ENCODE measurements at places on chromosomes 7 and 10.

- no peak for DNase-seq
Measured at GRCh38 chr7:128189231-128189930, 51.7 kb upstream of the LEP start.

GRCh38 chr10:88707429-88708155 is 1.5 kb downstream of the LIPK start:
- no peak for DNase-seq

DNA sequence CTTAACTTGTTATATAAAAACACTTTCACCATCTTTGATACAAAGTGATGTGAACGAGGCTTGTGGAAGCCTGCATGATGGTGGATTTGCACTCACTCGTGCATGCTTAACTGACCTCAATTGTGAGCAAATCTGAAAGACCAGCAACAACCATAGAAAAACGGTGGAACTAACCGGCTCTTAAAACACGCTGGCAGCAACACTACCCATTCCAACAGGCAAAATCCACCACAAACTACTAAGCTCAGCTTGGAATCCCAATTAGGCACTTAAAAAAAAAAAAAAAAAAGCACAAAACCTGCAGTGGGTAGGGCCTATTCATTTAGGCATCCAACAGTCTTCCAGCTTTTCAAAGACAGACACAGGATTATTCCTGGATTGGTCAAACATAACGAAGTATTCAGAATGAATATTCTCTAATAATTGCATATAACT is 1.8 kb downstream of the GDI2 start:
- DNase-seq = no peak

DNA sequence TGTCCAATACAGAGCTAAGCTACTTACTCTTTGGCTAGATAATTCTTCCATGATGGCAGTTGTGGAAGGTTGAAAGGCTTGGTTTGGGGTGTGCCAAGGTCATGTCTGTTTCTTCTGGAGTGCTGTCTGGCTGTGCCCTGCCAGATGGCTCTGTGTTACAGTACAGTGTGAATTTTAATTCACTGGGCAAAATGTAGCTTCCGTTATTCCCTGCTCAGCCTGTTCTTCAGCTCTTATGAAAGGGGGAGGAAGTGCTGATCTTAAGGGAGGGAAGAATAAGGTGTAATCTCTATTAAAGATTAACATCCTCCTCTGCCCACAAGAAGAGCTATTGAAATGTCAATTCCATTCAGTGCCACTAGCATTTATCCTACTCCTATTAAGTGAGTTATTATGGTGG is 52.2 kb downstream of the SND1 start:
- no peak for DNase-seq

DNA sequence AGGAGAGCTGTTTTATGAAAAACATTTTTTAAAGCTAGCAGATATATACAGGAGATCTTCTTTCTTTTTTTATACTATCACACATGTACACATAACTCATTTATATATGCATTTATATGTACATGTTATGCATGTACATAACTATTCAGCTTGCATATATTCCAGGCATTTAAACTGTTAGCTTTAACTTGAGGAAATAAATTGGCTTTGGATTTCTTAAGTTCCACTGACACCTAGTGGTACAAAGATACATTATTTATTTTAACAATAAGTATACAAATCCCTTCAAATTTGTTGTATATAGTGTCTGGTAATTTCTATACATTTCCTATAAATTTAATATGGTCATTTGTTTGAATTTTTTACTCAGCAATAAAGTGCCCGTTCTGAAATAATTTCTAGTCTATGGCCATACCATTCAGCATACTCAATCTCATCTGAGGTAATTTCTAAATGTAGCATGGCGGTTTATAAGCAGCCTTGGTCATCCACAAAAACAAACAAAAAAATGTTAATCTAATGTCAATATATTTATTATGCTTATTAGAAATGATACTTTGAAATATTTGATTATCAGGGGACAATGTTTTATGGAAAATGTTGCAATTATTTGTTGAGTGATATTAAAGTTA is 11.6 kb downstream of the ZDHHC6 start:
- no peak for DNase-seq

GRCh38 chr7:13563257-13563656 is 426.2 kb downstream of the ETV1 start:
- DNase-seq = no peak

DNA sequence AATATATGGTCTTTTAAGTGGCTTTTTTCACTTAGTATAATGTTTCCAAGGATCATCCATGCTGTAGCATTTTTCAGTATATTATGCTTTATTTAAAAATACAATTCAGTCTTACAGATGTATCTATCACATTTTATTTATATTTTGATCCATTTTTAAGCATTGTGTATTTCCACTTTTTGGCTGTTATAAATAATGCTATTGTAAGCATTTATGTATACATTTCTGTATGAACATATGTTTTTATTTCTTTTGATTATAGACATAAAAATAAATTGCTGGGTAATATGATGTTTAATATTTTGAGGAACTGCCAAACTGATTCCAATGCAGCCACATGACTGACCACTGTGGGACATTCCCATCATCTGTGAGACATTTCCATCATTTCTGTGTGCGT is 1662.0 kb downstream of the REEP3 start:
- no peak for DNase-seq

GRCh38 chr10:4058514-4059029 is 273.6 kb upstream of the KLF6 start:
- DNase-seq = no peak

DNA sequence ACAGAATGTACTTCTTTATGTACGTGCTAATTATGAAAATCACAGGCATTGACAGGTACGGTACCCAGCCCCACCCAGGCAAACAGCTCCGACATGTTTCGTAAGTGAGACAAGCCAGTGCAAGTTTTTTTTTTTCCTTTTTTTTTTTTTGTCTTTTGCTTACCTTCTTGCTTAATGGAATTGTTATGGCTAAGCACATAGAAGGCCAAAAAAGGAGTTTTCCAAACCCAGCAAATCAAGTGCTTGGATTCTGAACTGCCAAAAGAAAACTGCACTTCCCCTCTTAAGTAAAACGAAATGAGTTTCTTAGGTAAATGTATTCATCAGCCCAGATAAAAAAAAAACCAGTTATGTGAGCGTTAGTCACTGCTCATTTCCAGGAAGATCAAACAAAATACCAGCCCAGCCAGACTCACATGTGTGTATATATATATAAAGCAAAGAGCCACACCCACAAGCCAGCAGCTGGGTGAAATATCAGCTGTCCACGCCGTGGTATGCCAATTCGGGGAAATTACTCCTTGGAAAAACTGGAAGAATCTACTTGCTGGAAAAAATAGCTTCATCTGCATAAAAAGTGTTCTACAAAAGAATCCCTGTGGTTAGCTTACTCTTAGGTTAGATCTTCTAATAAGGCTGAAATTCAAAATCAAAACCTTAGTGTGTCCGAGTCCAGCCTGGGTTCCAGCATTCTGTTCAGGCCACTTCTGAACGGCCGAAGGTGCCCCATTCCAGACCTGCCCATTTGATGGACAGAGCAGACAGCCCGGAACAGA is 8.0 kb downstream of the KLF6 start:
- no peak for DNase-seq

GRCh38 chr7:100191775-100192174 is 14.1 kb downstream of the STAG3 start:
- DNase-seq = no peak

GRCh38 chr10:133002685-133003084 is 60.3 kb upstream of the CFAP46 start:
- no peak for DNase-seq

DNA sequence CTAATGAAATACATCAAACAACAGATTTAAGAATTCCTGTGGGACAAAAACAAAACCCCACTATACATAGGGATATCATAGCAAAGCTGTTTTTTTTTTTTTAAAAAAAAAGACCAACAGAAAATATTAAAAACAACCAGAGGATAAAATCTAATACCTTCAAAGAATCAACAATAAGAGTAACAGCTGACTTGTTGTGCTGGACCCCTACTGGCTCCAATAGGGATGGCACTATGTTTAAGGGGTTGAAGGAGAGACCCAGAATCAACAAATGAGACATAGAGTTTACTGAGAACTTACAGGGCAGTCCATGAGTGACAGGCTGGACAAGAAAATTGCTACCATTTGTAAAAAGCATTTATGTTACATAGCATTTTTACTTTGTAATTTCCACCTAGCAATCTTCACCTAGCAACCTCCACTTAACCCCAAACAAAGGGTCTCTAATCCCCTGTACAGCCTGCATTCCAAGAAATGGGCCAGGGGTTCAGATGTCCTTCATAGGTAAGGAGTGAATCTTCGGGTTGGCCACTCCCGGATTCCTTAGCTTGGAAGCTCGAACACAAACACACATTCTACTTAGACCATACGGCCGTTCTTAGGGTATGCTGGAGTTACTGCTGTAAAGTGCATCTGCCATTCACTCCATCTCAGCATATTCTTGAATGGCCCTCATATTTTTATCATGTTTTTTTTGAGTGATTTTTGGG is 25.8 kb downstream of the ASZ1 start:
- no peak for DNase-seq

DNA sequence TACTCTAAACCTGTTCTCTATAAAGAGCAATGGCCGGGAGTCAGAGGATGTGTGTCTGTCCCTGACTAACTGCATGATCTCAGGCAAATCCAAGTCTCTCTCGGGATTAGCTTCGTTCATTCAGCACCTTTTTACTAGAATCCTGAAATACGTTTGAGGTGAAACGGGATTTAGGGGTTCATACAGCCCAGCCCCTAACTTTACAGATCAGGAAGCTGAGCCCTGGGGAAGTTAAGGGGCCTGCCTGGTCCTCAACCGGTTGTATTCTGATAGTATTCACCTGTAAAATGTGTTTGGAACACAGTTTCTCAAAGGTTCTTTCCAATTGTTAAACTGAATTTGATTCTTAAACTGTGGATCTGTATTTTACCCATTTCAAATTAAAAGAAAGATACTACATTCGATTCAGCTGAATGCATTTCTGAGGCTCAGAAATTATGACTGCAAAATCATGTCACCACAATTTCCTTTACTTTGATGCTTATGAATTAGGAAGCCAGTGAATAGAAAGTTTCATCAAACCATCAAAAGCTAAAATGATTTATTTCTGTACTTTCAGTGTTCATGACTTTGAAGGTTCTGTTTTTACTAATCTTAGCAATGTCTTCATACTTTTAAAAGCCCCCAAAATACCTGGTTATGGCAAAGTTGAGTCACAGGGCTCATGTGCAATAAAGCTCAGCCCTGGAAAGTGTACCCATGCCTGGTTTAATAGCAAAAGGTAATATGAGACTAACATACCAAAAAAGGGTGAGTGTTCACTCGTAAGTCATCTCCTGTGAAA is 28.9 kb upstream of the EZH2 start:
- DNase-seq = no peak

- no peak for DNase-seq
Measured at GRCh38 chr10:70866424-70866823, 21.9 kb downstream of the PCBD1 start.

DNA sequence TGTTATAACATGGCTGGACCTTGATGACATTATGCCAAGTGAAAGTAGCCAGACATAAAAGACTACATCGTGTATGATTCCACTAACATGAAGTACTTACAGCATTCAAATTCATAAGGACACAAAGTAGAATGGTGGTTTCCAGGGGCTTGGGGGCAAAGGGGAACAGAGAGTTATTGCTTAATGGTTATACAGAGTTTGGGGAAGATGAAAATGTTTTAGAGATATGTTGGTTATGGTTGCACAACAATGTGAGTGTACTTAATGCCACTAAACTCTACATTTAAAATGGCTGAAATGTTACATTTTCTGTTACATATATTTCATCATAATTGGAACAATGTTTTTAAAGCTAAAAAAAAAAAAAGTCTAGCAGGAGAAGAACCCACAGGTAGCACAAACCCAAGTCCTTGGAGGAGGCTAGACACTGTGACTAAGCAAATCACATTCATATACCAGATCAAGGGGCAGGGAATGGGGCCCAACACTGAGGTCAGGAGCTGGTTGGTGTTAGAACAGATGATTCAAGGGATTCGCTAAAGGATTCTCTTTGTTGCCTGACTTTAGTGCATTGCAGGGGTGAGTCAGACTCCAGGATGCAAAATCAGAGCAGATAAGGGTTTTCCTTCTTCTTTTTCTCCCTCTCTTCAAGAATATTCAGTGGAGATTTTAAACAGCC is 25.1 kb upstream of the AOAH start:
- DNase-seq = no peak

- no peak for DNase-seq
Measured at GRCh38 chr7:130141884-130142653, 63.1 kb downstream of the TMEM209 start.

GRCh38 chr7:142438923-142439515 is 181.2 kb upstream of the PRSS58 start:
- no peak for DNase-seq

GRCh38 chr7:138587485-138587884 is 113.7 kb downstream of the SVOPL start:
- no peak for DNase-seq

- no peak for DNase-seq
Measured at GRCh38 chr7:3897430-3898372, 596.6 kb downstream of the SDK1 start.

GRCh38 chr10:31822150-31822549 is 106.5 kb downstream of the ARHGAP12 start:
- no peak for DNase-seq

DNA sequence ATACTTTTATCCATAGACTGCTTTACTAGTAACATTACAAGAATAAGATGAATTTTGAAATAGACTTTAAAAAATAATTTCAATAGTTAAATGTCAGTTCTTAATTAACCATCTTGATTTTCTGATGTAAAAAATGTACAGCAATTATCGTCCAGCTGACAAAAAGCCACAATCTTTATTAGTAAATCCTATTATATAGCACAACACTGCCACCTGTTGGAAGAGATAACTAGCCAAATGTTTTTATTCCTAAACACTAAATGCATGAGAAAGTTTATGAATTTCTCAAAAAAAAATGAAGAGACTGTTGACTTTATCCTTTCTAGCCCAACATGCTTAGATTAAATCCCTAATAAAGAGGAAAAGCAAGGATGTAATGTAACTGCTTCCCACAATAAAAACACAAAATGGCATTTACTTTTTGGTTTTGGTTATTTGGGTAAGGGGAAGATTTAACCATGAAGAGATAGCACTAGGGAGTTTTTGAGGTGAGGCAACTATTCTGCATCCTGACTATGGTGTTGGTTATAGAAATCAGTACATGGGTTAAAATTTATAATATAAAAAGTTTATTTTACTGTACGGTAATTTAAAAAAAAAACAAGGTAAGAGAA is 8.0 kb downstream of the COA1 start:
- no peak for DNase-seq

- DNase-seq = no peak
Measured at GRCh38 chr7:31002256-31002655, 38.5 kb downstream of the GHRHR start.

Data from cortex of kidney (tissue), 1 donor.